ENCODE measurements at places on chromosomes 1 and 21. TPM values are rescaled to one million over a fixed set of nuclear protein-coding genes. Genes with fewer than 3 reads are reported as not detected.

- H3K36me3 ChIP-seq, result no peaks in the 10 kb centered on the region
- no peak for DNase-seq
- no peaks in the 10 kb centered on the region for H3K27me3 ChIP-seq
- H3K4me3 ChIP-seq, result no peak overlapping the region
Measured at GRCh38 chr1:64398936-64399335, 71.0 kb upstream of the CACHD1 start.

DNA sequence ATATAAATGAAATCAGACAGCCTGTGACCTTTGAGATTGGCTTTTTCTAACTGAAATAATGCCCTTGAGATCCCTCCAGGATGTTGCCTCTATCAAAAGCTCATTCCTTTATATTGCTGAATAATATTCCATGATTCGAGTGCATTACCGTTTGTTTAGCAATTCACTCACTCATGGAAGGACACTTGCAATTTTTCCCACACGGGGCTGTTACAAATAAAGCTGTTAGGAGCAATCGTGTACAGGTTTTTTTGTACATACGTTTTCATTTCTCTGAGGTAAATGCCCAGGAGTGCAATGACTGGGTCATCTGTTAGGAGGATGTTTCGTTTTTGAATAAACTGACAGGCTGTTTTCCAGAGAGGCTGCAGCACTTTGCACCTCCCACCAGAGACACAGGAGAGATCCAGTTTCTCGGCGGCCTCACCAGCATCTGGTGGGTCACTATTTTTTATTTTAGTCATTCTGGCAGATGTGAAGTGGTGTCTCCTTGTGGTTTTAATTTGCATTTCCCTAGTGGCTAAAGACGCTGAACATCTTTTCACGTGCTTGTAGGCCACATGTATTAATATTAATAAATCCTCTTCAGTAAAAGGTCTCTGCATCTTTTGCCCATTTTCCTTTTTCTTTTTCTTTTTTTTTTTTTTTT is 11.0 kb downstream of the PRDM15 start:
- DNase-seq, result no peak
- peaks cover 4% of the 10 kb centered on the region for H3K4me1 ChIP-seq
- H3K36me3 ChIP-seq, result no peaks in the 10 kb centered on the region
- H3K27ac ChIP-seq, result no peak overlapping the region

GRCh38 chr1:71586030-71586429 is 505.2 kb upstream of the ZRANB2 start:
- DNase-seq, result no peak
- H3K27ac ChIP-seq, result no peak overlapping the region
- no peaks in the 10 kb centered on the region for H3K27me3 ChIP-seq
- H3K4me1 ChIP-seq, result peaks cover 5% of the 10 kb centered on the region
- no peaks in the 10 kb centered on the region for H3K36me3 ChIP-seq

- no peak overlapping the region for H3K4me3 ChIP-seq
- H3K27ac ChIP-seq, result no peak overlapping the region
- no peaks in the 10 kb centered on the region for H3K27me3 ChIP-seq
- no peak for DNase-seq
- H3K4me1 ChIP-seq, result peaks cover 57% of the 10 kb centered on the region
- peaks cover 46% of the 10 kb centered on the region for H3K36me3 ChIP-seq
Measured at GRCh38 chr1:21266119-21266774, 24.0 kb downstream of the ECE1 start.

GRCh38 chr1:235017719-235018118 is 110.9 kb downstream of the TOMM20 start:
- H3K27ac ChIP-seq, result no peak overlapping the region
- no peaks in the 10 kb centered on the region for H3K27me3 ChIP-seq
- no peak for DNase-seq

The VCAM1 gene
- total RNA-seq, result 8.3 TPM

The THEM5 gene
- not detected for total RNA-seq

The LMOD1 gene
- 1,259 TPM for total RNA-seq

The CLDN19 gene
- 0.99 TPM for total RNA-seq

The ATP8B2 gene
- 131 TPM for total RNA-seq

The HAO2 gene
- not detected for total RNA-seq
